ENCODE measurements at places on chromosomes 12 and 14. TPM values are rescaled to one million over a fixed set of nuclear protein-coding genes. Genes with fewer than 3 reads are reported as not detected.
A peak's percentile ranks its signal among the peaks of the same experiment; 100 is the strongest.

Gene CERS5
- polyA plus RNA-seq: 32.5 TPM

DNA sequence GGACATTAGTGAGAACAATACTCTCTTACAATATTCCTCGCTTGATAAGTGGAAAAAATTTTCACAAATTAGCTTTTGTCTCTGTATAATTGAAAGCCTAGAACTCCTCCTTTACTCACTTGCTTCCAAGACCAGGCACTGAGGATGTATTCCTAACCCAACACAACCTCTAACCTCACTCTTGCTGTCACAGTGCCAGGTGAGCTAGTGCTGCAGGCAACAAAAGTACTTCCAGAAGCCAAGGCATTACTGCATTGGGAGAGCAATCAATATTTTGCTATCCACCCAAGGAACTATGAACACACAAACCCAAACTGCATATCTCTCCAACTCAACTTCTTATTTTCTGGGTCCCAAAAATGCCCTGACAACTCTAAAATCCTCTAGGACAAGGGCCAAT lies 1081.0 kb downstream of the VRK1 start:
- H3K27ac ChIP-seq: no peak overlapping the region
- no peak overlapping the region for H3K4me3 ChIP-seq
- DNase-seq: no peak
- H3K4me1 ChIP-seq: no peaks in the 10 kb centered on the region

DNA sequence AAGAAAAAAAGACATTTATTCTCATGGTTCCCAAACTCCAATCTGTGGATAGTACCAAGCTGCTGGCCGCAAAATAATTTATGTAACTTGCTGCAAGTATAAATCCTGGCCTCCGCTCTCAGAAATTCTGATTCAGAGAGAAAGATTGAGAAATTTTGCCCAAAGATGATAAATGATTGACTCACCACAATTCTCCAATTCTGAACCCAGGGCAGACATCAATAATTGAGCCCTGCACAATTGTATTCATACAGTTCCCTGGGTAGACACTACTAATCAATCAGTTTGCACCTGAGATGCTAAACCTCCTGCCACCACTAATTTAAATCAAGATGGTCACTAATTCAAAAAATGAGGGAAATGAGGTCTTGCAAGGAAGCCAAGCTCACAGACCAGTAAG lies 38.2 kb downstream of the TRPV4 start:
- no peak overlapping the region for H3K4me3 ChIP-seq
- H3K36me3 ChIP-seq: no peaks in the 10 kb centered on the region
- H3K27ac ChIP-seq: no peak overlapping the region

GRCh38 chr14:68238551-68238950 lies 419.0 kb downstream of the RAD51B start:
- peaks cover 64% of the 10 kb centered on the region for H3K4me1 ChIP-seq
- H3K27ac ChIP-seq: peak overlapping the region; percentile 88
- H3K36me3 ChIP-seq: no peaks in the 10 kb centered on the region
- H3K27me3 ChIP-seq: no peaks in the 10 kb centered on the region
- no peak for DNase-seq
- H3K4me3 ChIP-seq: no peak overlapping the region

DNA sequence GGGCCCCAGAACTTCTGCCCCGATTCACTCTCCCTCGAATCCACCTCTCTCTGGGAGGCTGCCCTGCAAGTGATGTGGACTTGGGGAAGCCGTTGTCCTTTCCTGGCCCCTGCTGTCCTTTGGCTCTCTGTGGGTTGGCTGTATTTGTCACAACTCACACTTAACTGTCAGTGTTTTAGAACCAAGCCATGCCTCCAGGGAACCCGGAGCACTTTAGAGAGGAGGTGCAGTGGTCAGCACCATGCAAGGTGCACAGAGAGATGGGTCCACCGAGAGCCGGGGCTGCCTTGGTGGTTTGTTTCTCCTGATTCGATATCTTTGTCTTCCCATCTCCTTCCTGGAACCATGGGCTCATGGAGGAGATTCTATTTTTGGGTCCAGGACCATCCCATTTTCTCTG lies 129.5 kb upstream of the RTL1 start:
- no peak overlapping the region for H3K4me3 ChIP-seq
- no peaks in the 10 kb centered on the region for H3K27me3 ChIP-seq
- no peak overlapping the region for H3K27ac ChIP-seq
- no peak for DNase-seq

DNA sequence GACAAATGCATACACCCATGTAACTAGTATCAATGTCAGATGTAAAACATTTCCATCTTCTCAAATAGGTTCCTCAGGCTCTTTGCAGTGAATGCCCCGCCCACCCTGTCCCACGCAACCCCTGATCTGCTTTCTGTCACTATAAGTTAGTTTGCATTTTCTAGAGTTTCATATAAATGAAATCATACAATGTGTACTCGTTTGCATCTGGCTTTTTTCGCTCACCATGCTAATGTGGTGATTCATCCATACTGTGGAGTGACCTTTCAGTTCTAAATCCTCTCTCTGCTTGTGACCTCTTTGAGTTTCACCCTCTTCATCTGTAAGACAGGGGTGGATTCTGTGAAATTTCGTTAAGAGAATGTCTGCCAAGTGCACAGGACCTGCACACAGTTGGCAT lies 30.6 kb upstream of the MSI1 start:
- no peak overlapping the region for H3K4me3 ChIP-seq
- H3K27ac ChIP-seq: no peak overlapping the region
- H3K36me3 ChIP-seq: no peaks in the 10 kb centered on the region
- DNase-seq: no peak

DNA sequence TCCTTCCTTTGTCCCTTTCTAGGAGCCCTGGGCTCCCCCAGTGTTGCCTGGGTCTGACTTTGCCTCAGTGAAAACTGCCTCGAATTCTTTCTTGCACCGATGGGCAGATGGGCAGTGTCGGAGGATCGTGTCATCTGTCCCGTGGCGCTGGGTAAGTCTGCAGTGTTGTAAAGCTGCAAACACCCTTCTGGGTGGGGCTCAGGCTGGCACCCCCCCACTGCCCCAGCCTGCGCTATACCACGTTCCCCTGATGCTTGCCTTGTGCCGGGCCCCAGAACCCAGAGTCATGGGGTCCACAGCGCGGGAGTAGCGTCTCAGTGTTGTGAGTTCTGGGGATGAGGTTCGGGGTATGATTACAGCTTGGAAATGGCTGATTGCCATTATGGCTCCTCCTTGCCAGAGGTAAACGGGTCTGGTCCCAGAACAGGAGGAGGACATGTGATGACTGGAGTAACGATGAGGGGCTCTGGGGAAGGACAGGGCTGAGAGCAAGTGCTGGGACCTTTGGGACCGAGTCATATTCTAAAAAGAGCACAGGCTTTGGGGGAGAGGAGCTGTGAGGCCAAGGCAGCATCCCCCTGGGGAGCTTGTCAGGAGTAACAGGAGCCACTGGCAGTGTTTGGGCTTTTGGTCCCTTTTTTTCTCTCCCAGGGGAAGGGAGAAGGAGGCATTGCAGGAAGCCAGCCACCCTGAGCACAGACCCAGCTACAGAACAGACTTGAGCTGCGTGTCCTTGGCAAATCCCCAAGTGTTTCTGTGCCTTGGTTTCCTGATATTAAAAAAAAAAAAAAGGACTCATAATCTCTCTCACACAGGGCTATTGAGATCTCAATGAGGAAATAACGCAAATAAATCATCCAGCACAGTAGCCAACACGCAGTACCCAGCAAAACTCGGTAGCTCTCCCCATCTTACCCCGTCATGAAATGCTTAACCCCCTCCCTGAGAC lies 4.3 kb downstream of the RTL1 start:
- no peak overlapping the region for H3K27ac ChIP-seq
- H3K36me3 ChIP-seq: no peaks in the 10 kb centered on the region
- H3K4me1 ChIP-seq: peaks cover 7% of the 10 kb centered on the region
- DNase-seq: no peak

DNA sequence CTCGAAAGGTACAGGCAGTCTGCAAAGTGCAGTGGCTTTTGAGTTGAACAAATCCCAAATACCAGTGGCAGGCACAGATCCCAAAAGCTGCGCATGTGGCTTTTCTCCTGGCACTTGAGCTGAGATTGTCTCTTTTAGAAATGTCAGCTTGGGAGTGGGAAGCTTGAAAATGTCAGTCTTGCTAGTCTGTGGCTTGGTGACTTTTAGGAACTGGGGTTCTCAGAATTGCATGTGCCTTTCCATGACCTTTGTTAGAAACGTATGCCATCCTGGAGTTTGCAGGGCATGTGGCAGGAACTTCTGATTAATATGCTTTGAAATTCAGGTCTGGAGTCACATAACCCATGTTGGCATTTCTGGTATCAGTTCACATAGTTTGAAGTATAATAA lies 182.1 kb downstream of the CHST11 start:
- H3K4me3 ChIP-seq: no peak overlapping the region
- no peak overlapping the region for H3K27ac ChIP-seq
- H3K4me1 ChIP-seq: no peaks in the 10 kb centered on the region
- H3K27me3 ChIP-seq: no peaks in the 10 kb centered on the region
- H3K36me3 ChIP-seq: no peaks in the 10 kb centered on the region

Data from large intestine (tissue), 12 donors.